ENCODE measurements at places on chromosomes 2 and 18.

GRCh38 chr2:149320362-149320761 lies 10.0 kb upstream of the LYPD6 start:
- DNase-seq = no peak

DNA sequence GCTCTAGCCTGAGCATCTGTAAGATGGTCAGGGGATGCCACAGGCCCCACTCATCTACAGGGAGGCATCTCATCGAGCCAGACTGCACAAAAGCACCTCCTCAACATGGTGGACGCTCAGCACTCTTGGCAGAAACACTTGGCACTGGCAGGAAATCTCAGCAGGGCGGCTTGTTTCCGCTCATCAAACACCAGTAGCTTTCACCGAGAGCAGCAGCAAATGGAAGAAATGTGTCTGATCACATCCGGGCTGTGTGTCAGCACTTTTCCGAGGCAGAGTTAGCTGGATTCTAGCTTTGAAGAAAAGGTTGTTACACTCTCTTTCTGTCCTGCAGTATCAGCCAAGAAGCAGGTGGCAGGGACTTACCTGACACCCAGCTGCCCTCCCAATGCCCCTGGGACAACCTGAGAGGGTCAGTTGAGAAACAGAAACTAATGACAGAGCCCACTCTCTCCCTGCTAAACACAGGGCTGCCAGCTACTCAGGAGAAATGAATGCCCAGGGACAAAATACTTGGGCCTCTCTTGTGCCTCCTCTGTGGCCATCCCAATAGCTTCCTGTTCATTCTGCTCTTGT lies 68.9 kb upstream of the FZD7 start:
- no peak for DNase-seq

DNA sequence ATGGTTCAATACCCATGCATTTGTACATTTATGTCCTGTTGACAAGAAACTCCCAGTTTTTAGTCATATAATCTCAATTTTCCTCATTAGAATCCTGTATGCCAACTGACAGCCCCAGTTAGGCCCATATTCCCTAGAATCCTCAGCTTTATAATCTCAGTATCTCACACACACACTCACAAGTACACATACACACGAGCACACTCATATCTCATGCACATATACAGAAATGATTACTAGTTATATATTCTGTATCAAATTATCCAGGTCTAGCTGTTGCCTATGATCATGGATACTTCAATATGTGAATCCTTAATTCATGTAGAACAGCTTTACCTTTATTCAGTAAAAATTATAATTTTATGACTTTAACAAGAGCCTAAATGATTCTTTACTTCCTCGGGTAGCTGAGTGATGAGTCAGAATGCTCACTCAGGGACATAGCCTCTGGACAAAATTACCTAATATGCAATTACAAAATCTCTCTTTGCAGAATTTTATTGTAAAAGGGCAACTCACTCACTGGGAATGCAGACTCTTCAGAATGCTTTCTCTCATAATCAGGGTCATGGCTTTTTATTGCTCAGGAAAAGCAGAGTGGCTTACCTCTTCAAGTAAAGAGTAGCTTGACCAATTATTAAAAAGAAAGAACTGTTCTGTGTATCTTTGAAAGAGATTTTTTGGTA lies 193.6 kb upstream of the PIK3C3 start:
- DNase-seq = no peak

- DNase-seq = no peak
Observed at GRCh38 chr2:111164078-111164477, 43.4 kb downstream of the BCL2L11 start.

GRCh38 chr18:49858309-49859020 lies 45.1 kb upstream of the ACAA2 start:
- DNase-seq = peak; percentile 27

- DNase-seq = no peak
Observed at GRCh38 chr2:126880324-126880723, 18.4 kb upstream of the TEX51 start.

GRCh38 chr18:78561757-78562510 lies 417.7 kb upstream of the SALL3 start:
- DNase-seq = no peak

DNA sequence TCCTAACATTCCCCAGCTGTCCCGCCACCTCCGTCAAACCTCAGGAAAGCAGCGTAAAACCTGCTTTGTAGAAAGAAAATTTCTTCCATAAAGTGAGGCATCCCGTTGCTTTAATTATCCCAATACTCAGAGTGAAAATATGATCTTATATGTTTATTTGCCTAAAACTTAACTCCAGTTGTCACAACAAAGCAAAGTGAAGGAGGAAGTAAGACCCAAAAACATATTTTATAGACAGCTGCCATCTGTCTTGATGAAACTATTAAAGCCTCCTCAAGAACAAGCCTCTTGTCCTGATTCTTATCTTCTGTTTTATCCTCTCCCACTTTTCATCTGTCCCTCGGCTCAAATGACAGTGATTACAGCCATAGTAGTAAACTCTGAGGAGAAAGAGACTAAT lies 28.9 kb upstream of the LPIN2 start:
- no peak for DNase-seq

DNA sequence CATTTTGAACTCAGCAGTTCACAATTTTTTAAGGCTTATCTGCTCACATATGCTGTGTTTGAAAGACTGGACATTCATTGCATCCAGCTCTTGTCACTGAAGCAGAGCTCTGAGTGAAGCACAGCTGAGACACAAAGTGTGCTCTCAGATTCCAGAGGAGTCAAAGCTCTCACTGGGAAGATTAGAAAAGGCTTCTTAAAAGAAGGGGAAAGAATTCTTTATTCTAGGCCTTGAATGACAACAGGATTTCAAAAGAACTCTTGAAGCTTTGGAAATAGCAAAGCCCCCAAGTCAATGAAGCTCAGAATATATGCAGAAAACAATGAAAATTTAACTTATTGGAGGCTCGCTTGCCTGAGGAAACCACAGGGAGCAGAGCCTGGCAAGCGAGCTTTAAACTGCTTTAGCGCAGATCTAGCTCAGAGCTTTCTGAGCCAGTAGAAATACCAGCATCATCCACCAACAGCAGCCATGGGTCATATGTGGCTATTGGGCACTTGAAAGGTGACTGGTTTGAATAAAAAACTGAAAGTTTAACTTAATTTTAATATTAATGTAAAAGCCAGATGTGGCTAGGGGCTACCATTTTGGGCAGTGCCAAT lies 369.7 kb downstream of the OSR1 start:
- DNase-seq = no peak

DNA sequence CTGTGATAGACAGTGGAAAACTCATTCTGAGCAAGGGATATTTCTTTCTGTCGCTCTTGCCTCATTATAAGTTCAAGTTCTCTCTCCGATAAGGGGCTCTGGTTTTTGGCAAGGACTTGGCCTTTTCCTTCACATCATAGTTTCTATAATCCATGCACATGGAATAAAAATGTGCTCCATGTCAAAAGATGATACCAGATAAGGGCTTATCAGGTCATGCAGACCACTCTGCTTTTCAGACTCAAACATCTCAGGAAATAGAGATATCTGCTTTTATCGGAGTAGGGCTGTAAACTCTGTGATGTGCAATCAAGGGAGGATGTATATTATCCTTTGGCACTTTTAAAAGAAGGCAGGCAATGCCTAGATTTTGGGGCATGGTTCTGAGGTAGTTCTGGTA lies 45.0 kb upstream of the DARS1 start:
- no peak for DNase-seq

DNA sequence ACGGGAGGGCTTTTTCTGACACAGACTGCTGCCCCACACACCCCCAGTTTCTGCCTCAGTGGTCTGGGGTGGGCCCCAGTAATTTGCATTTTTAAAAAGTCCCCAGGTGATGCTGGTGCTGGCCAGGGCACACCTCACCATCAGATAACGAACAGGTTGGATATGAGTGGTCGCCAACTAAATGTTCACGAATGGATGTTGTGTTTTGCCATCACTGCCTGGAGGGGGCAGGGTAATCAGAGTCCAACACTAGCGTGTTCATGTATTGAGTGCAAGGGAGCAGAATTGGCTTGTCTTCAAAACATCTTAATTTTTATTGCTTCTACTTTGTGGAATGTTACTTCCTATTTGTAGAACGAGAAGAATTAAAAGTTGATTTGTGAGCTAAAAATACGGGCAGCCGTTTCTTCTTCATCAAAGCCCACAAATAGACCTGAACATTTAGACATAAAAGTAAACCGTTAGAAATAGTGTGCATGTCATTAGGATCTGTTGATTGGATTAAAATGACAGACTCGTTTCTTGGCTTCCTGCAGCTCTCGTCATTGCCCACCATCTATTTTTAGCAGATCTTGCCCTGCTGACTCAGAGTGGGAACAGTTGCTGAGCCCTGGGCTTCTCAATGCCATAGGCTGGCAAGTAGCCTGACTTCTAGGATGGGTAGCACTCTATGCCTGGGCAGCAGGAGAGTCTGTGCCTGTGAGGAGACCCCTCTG lies 45.2 kb downstream of the NCK2 start:
- no peak for DNase-seq

- DNase-seq = no peak
Observed at GRCh38 chr2:197784956-197785941, at the start of gene BOLL. TSS of gene BOLL (minus strand) at chr2:197785319. CDS start at chr2:197781850, 3,469 bp downstream.

DNA sequence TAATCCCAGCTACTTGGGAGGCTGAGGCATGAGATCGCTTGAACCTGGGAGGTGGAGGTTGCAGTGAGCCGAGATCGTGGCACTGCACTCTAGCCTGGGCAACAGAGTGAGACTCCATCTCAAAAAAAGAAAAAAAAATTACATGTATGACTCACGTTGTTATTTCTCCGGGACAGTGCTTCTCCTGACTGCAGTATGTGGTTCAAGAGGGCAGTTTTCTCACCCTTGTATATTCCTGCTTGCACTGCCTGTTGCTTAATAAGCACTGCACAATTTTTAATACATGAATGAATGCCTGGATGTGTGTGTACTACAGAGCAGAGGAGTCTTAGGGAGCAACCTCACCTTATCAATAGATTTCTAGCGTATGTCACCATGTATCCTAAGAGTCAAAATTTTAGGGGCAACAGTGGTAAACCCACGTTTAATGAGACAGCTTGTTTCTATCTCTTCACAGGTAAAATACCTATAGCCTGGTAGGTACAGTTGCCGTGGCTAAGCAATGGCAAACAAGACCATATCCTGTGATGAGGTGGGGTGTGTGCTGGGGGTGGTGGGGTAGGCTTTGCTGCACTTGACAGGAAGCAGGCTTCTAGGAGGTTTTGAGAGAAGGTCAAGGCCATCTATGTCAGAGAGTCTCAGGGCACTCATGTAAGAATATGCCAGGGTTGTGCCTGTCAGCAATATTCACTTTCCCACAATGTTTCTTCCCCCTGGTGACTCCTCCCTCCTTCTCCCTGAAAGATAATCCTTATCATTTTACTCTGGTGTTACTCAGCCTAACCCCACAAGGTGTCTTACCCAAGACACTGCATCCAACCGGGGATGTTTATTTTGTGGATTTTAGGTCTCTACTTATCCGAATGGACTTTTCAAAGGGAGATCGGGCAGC lies 36.9 kb upstream of the MEX3C start:
- DNase-seq = no peak

GRCh38 chr2:232348936-232349335 lies 29.6 kb upstream of the ALPP start:
- DNase-seq = no peak

DNA sequence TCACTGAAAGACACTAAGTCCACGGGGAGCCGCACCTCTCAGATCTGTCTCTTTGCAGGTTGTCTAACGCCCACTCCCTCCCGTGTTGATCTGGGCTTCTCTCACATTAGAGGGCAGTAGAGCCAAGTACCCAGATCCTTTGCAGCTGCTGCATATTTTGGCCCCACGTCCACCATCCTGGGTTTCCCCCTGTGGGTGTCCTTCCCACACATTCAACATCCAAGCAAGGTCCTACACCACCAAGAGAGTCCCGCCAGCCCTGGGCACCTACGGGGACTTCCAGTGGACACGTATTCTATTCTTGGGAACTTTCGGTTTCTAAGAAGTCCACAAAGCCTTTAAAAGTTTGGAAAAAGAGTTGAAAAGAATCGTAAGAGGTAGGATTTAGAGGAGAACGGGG lies 116.6 kb downstream of the ATL2 start:
- no peak for DNase-seq

- no peak for DNase-seq
Observed at GRCh38 chr2:240246173-240246820, 105.8 kb upstream of the OTOS start.

DNA sequence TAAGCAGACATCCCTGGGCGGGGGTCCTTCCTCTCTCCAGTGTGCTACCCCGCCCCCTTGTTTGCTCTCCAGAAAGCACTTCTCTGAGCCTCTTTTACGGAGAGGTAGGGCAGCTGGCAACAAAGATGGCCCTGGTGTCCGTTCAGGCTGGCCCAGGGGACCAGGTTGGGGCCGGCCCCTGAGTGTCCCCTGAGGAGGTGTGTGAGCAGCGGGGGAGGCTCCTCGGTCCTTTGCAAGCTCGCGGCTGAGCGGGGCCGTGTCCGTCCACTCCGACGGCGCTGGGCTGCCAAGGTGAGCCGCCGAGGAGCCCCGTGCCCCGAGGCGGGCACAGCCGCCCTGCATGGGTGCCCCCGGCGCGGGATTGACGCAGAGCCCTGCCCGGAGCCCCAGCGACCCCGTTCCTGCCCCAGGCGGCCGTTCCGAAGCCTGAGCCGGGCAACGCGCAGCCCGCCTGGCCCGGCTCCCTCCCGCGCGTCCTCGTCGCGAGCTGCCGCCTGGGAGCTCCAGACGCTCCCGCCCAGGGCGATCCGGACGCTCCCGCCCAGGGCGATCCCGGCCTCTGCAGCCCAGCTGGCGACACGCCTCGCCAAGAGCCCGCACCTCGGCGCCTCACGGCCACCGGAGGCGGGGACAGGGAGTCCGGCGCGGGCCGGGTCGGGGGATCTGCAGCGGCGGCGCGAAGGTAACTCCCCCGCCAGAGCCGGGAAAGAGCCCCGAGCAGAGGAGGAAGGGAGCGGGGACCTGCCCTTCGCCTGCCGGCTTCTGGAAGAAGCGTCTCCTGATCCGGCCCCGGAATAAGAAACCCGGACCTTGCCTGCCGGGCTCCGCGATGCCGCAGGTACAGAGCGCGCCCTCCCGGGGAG lies at the start of gene PROKR1:
Gene PROKR1, plus strand, starts transcription at position 569 of the 863 bp plus-strand sequence. CDS start 2,243 bp downstream, outside the sequence.
- DNase-seq = no peak

Data from stimulated activated CD8-positive, alpha-beta memory T cell treated with anti-CD3 and anti-CD28 coated beads, Interleukin-15, amount 100 ng/mL, for 1 hour (primary cell).